Activated T-helper 17 cell treated with anti-CD3 and anti-CD28 coated beads, Interleukin-2, amount 50 U/mL, for 72 hours (primary cell): ENCODE measurements at places on chromosomes 7 and 10.

DNA sequence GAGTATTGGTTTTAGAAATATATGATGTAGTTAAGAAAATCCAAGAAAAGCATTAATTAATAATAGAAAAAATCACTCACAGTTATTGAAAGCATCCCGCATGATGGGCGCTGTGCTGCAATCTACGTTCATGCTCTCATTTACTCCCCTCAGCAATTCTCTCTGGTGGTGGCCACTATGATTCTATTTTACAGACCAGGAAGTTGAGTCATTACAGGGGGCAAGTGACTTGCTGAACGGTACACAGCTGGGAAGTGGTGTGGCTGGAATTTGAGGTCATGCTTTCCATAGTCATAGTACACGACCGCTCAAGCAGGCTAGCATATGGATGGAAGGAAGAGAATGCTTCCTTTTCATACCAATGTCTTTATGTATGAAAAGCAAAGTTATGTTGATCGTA lies 117.4 kb downstream of the TES start:
- H3K27me3 ChIP-seq, result peaks cover 14% of the 10 kb centered on the region
- H3K4me1 ChIP-seq, result no peaks in the 10 kb centered on the region
- no peak overlapping the region for H3K4me3 ChIP-seq
- ATAC-seq, result no peak

DNA sequence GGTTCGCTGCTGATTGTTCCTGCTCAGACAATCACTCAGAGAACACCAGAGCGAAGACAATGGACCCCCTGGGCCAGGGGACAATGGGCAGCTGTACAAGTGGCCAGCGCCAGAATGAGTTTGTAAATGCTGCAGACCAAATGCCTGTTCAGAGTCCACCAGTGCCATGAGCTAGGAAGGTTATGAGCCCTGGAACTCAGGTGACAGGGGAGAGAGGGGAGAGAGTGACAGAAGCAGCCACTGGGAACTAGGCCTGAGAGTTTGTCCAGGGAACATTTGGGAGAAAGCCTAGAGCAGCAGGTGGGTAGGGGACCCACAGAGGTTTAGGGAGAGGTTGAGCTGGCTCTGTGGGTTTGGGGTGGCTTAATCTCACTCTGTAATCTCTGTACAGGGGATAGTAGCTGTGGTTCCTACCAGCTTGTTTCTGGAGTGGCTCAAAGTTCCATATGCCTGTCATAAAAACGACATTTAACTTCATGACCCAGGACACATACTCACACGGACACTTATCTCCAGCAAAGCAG lies 60.4 kb downstream of the C10orf105 start:
- no peaks in the 10 kb centered on the region for H3K36me3 ChIP-seq
- ATAC-seq, result no peak
- H3K4me3 ChIP-seq, result no peak overlapping the region
- peaks cover 6% of the 10 kb centered on the region for H3K27me3 ChIP-seq
- H3K27ac ChIP-seq, result no peak overlapping the region

DNA sequence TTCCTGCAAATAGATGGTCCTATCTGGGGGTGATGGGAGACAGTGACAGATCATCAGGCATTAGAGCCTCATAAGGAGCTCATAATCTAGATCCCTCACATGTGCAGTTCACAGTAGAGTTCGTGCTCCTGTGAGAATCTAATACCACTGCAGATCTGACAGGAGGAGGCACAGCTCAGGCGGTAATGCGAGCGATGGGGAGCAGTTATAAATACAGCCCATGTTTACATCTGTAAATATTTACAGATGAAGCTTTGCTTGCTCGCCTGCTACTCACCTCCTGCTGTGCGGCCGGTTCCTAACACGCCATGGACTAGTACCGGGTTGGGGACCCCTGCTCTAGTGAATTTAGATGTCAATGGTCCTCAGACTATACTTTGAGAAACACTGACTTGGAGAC lies 17.0 kb upstream of the CDCA7L start:
- no peak for ATAC-seq
- H3K36me3 ChIP-seq, result no peaks in the 10 kb centered on the region
- peaks cover 4% of the 10 kb centered on the region for H3K27me3 ChIP-seq
- H3K27ac ChIP-seq, result no peak overlapping the region

- no peak for ATAC-seq
- no peak overlapping the region for H3K27ac ChIP-seq
- H3K36me3 ChIP-seq, result no peaks in the 10 kb centered on the region
- H3K27me3 ChIP-seq, result no peaks in the 10 kb centered on the region
Observed at GRCh38 chr7:90832726-90833125, 236.6 kb downstream of the CDK14 start.

DNA sequence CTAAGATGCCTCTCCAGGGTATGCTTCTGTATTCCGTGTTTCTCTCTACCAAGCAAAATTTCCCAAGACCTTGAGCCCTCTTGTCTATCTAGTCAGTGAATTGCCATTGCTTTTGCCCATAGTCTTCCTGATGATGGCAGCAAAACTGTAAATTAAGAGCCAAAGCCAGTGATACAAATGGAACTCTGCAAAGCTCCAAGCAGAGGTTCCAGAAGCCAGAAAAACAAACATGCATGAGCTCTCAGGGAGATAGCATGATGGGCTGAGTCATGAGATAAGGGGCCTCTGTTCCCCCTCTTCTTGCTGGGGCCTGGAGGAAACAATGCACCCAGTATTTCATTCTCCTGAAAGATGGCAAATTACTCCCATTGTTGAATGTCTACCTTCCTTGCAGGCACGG lies 24.7 kb downstream of the LSMEM1 start:
- ATAC-seq, result no peak
- peaks cover 27% of the 10 kb centered on the region for H3K27me3 ChIP-seq
- no peak overlapping the region for H3K4me3 ChIP-seq
- peaks cover 7% of the 10 kb centered on the region for H3K4me1 ChIP-seq

- H3K4me1 ChIP-seq, result peaks cover 33% of the 10 kb centered on the region
- H3K27me3 ChIP-seq, result no peaks in the 10 kb centered on the region
- peak; percentile 1 for ATAC-seq
- peak overlapping the region; percentile 85 for H3K4me3 ChIP-seq
- H3K27ac ChIP-seq, result peak overlapping the region; percentile 93
- peaks cover 59% of the 10 kb centered on the region for H3K36me3 ChIP-seq
Observed at GRCh38 chr7:16646472-16647072, 591 bp downstream of the BZW2 start.

- no peaks in the 10 kb centered on the region for H3K4me1 ChIP-seq
- peaks cover 87% of the 10 kb centered on the region for H3K36me3 ChIP-seq
- ATAC-seq, result no peak
- H3K27ac ChIP-seq, result no peak overlapping the region
- no peaks in the 10 kb centered on the region for H3K27me3 ChIP-seq
Observed at GRCh38 chr7:38756521-38756920, 125.3 kb upstream of the AMPH start.

- no peak overlapping the region for H3K27ac ChIP-seq
- no peak for ATAC-seq
- peaks cover 63% of the 10 kb centered on the region for H3K36me3 ChIP-seq
- no peak overlapping the region for H3K4me3 ChIP-seq
- peaks cover 13% of the 10 kb centered on the region for H3K4me1 ChIP-seq
Observed at GRCh38 chr10:74072503-74072902, 74.6 kb downstream of the VCL start.

GRCh38 chr7:2959828-2960599 lies 83.7 kb downstream of the CARD11 start:
- peaks cover 35% of the 10 kb centered on the region for H3K4me1 ChIP-seq
- no peak overlapping the region for H3K4me3 ChIP-seq
- no peak for ATAC-seq
- peak overlapping the region; percentile 73 for H3K27ac ChIP-seq
- peaks cover 70% of the 10 kb centered on the region for H3K36me3 ChIP-seq

GRCh38 chr10:86077871-86078638 lies 288.5 kb downstream of the GRID1 start:
- peaks cover 20% of the 10 kb centered on the region for H3K27me3 ChIP-seq
- H3K27ac ChIP-seq, result no peak overlapping the region
- no peak overlapping the region for H3K4me3 ChIP-seq
- no peak for ATAC-seq
- H3K36me3 ChIP-seq, result no peaks in the 10 kb centered on the region

- no peak for ATAC-seq
- H3K27ac ChIP-seq, result no peak overlapping the region
- H3K27me3 ChIP-seq, result peaks cover 54% of the 10 kb centered on the region
- H3K4me1 ChIP-seq, result peaks cover 13% of the 10 kb centered on the region
Observed at GRCh38 chr7:157003756-157004520, 6.5 kb downstream of the MNX1 start.

DNA sequence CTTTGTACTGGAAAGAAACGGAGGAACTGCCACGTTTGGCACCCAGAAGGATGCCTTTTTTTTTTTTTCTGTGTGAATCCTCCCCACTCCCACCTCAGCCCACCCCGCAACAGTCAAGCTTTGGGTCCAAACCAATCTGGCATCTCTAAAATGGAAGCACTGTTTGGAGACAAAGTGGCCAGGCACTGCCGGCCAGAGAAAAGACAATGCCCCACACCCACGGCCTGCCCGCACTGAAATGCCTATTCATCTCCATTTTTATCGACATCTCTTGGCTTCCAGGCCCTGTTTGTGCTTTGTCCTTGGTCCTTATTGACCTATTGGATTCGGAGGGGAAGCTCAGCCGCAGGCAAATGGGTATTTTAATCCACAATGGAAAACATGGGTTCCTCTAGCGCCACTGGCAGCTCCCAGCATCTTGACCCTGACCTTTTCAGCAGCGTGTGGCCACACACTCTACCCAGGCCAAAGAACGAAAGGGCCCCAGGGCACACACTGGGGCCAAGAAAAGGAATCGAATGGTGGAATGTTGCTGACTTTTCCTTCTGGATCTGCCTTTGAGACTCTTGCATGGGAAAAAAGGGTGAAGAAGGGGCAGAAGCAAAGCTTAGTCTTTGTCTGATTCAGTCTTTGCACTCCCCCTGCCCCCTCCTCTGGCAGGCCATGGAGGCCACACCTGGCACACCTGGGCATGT lies 162.6 kb upstream of the CDCA7L start:
- no peak overlapping the region for H3K4me3 ChIP-seq
- peaks cover 15% of the 10 kb centered on the region for H3K27me3 ChIP-seq
- H3K36me3 ChIP-seq, result no peaks in the 10 kb centered on the region
- no peak overlapping the region for H3K27ac ChIP-seq
- peaks cover 4% of the 10 kb centered on the region for H3K4me1 ChIP-seq

- ATAC-seq, result no peak
- H3K4me1 ChIP-seq, result no peaks in the 10 kb centered on the region
- H3K27ac ChIP-seq, result no peak overlapping the region
- no peak overlapping the region for H3K4me3 ChIP-seq
Observed at GRCh38 chr10:15432266-15432665, 61.2 kb upstream of the FAM171A1 start.

- H3K36me3 ChIP-seq, result no peaks in the 10 kb centered on the region
- H3K4me1 ChIP-seq, result no peaks in the 10 kb centered on the region
- peaks cover 16% of the 10 kb centered on the region for H3K27me3 ChIP-seq
- ATAC-seq, result no peak
- no peak overlapping the region for H3K27ac ChIP-seq
- H3K4me3 ChIP-seq, result no peak overlapping the region
Observed at GRCh38 chr7:108012499-108013430, 9.8 kb upstream of the LAMB1 start.

GRCh38 chr7:47688311-47689100 lies 106.6 kb upstream of the TNS3 start:
- no peak overlapping the region for H3K4me3 ChIP-seq
- no peaks in the 10 kb centered on the region for H3K36me3 ChIP-seq
- H3K27me3 ChIP-seq, result no peaks in the 10 kb centered on the region
- ATAC-seq, result no peak
- no peak overlapping the region for H3K27ac ChIP-seq
- no peaks in the 10 kb centered on the region for H3K4me1 ChIP-seq

- H3K27ac ChIP-seq, result no peak overlapping the region
- peaks cover 21% of the 10 kb centered on the region for H3K4me1 ChIP-seq
- H3K27me3 ChIP-seq, result no peaks in the 10 kb centered on the region
- peaks cover 36% of the 10 kb centered on the region for H3K36me3 ChIP-seq
- H3K4me3 ChIP-seq, result no peak overlapping the region
Observed at GRCh38 chr10:74841265-74841973, 15.0 kb downstream of the KAT6B start.

- peaks cover 16% of the 10 kb centered on the region for H3K27me3 ChIP-seq
- H3K36me3 ChIP-seq, result no peaks in the 10 kb centered on the region
- no peak overlapping the region for H3K4me3 ChIP-seq
- no peak for ATAC-seq
Observed at GRCh38 chr7:138849701-138850100, 51.7 kb upstream of the ATP6V0A4 start.

- ATAC-seq, result no peak
- H3K27me3 ChIP-seq, result no peaks in the 10 kb centered on the region
- H3K27ac ChIP-seq, result no peak overlapping the region
- H3K4me3 ChIP-seq, result no peak overlapping the region
- H3K4me1 ChIP-seq, result no peaks in the 10 kb centered on the region
Observed at GRCh38 chr10:49457686-49458085, 61.8 kb upstream of the DRGX start.

DNA sequence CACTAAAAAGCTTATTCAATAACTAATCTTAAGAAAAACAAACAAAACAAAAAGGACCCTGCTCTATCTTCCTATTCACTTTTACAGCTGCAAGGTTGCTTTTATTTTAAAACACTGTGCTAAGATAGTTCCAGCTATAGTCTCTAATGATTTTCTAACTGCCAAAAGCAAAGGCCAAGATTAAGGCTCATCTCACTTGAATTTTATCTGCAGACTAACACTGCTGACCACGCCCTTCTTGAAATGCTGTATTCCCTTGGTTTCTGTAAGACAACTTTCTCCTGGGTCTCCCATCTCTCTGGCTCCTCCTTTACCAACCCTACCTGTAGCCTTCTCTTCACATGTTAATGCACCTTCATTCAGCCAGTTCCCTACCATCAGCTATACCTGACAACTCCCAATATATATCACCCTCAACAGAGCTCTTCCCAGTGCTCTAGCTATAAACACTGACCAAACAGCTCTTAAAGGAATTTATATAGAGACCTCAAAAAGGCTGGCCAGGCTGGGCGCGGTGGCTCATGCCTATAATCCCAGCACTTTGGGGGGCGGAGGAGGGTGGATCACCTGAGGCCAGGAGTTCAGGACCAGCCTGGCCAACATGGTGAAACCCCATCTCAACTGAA lies 11.7 kb downstream of the SRPK2 start:
- H3K36me3 ChIP-seq, result no peaks in the 10 kb centered on the region
- no peak for ATAC-seq
- H3K27me3 ChIP-seq, result no peaks in the 10 kb centered on the region
- H3K27ac ChIP-seq, result no peak overlapping the region
- peaks cover 10% of the 10 kb centered on the region for H3K4me1 ChIP-seq

DNA sequence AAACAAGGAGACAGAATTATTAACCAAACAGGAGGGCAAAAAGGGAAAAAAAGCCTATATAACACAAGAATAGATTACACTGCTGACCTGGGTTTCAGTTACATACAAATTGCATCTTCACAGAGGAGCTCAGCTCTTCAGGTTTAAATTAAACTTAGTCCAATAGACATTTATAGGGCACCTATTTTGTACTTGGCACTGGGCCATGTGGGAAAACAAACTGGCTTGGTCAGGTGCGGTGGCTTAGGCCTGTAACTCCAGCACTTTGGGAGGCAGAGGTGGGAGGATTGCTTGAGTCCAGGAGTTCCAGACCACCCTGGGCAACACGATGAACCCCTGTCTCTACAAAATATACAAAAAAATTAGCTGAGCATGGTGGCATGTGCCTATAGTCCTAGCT lies 62.3 kb upstream of the CCDC6 start:
- H3K27me3 ChIP-seq, result no peaks in the 10 kb centered on the region
- H3K4me1 ChIP-seq, result no peaks in the 10 kb centered on the region
- no peaks in the 10 kb centered on the region for H3K36me3 ChIP-seq
- H3K27ac ChIP-seq, result no peak overlapping the region
